ENCODE measurements at places on chromosomes 12 and 14.

DNA sequence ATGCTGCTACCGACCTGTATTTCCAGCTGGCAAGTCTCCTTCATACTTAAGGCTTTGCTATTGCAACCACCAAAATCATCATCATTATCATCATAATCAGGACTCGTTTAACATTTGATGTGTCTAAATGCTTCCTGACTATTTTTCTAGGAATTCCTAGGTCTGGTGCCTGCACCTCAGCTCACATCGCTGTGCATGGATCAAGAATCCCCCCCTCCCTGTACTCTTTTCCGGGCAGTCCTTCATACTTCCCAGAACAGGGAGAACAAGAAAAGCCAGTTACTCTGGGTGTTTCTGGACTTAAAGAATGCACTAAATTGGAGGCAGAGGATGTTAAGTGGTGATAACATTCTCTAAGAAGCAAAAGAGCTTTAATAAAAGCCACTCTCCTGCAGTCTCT lies 9.4 kb downstream of the ERP27 start:
- no peak for DNase-seq

DNA sequence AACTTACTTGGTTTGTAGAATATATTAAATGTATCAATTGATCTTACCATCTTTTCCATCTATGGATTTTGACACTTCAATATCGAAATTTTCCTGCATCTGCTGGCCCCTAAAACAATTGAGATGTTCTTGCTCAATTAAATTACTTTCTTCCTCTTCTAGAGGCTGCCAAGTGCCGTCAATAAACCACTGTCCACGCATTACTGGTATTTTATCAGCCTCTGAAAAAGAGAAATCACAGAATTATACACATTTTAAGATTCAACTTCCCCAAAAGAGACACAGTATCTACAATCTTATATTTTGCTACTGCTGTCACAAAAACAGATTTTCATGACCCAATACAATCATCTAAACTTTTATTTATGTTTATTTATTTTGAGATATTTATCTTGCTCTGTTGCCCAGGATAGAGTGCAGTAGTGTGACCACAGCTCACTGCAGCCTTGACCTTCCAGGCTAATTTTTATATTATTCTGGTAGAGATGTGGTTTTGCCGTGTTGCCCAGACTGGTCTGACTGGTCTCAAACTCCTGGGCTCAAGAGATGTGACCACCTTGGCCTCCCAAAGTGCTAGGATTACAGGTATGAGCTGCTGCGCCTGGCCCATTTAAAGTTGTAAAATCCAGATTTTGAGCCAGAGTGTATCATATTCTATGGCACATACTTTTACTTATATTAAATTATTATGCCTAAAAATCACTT lies 49.3 kb downstream of the DDHD1 start:
- DNase-seq = no peak

DNA sequence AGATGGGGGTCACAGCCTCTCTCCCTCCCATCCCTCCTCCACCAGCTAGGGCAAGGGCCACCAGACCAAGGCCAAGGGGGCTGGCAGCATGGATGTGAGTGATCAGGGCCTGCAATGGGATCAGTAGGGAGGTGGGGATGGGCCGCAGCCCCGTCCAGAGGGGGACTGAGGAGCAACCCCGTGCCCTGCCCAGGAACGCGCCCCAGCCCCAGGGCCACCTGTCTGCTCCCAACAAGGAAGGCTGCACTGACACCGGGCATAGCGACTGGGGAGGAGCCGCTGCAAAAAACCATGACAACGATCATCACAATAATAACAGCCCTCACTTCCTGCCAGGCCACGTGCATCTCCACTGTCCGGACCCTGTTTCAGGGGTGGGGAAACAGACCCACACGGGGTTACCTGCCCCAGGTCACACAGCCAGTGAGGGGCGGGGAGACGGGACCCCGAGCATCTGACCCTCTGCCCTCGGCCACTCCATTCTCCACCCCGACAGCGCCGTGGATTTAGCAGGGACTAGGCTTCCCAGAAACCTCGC lies 24.3 kb downstream of the NCOR2 start:
- DNase-seq = no peak

- DNase-seq = no peak
Measured at GRCh38 chr14:22563987-22564386, 25.0 kb downstream of the DAD1 start.

DNA sequence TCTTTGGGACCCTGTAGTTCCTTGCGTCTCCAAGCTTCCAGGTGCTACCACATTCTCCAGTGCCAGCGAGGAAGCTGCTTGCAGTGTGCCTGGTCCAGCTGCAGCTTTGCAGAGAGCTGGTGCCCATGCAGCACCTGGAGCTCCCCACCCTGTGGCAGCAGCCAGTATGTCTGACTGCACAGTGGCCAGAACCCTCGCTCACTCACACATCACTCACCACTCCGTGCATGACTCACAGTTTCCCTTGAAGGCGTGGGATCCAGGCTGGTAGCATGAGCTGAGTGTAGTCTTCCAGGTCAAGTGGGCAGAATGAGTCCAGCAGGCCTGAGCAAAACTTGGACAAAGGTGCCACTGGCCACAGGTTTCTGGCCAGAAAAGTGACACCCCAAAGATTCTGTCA lies 33.6 kb downstream of the SDR9C7 start:
- DNase-seq = no peak

- no peak for DNase-seq
Measured at GRCh38 chr12:109580684-109581333, 7.2 kb downstream of the MVK start.

DNA sequence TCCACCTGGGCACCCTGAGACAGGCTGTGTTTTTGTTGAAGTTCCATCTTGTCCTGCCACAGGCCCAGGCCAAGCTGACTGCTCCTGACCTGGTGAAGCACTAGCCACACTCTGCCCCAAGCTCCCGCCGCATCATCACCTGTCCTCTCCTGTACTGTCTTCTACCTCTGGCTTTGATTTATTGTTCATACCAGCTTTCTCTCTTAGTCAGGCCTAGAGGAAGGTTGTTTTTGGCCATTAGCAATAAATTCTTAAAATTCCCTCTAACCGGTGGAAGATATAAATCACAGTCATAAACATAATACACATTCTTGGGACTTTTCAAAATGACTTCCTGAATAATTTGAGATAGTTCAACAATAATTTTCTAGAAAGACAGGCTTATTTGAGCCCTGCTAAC lies 169.4 kb downstream of the DAD1 start:
- DNase-seq = no peak

- DNase-seq = peak; percentile 91
Measured at GRCh38 chr12:51246254-51246853, 7.7 kb downstream of the DAZAP2 start.

- no peak for DNase-seq
Measured at GRCh38 chr12:46507766-46508165, 135.2 kb upstream of the SLC38A2 start.

GRCh38 chr12:79191391-79191790 lies 326.8 kb downstream of the SYT1 start:
- DNase-seq = no peak

GRCh38 chr12:128791395-128792322 lies 32.1 kb downstream of the SLC15A4 start:
- no peak for DNase-seq

GRCh38 chr12:80205960-80206359 lies 106.6 kb downstream of the OTOGL start:
- no peak for DNase-seq

DNA sequence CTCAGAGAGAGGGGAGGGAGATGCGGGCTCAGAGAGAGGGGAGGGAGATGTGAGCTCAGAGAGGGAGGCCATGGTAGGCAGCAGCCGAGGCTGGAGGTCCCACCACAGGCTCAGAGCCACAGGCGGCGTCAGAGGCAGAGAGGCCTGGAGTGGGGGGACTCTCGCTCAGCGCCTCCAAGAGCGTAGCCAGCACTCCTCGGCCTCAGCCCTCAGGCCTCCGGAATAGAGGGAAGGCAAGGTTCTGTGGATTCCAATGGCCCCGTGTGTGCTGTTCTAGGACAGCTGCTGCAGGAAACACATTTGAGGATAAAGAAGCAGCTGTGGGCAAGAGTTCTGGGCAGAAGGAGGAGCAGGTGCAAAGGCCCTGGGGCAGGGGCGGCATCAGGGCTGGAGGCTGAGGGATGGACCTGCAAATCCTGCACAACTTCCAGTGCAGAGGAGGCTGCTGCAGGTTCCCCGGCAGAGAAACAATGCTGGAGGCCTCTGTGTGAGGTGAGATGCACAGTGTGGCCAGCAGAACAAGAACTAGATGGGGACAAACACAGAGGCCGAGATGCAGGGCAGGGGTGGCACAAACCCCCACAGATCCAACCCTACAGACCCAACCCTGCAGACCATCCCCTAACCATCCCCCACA lies 59.1 kb upstream of the GALNT9 start:
- no peak for DNase-seq

GRCh38 chr12:57063991-57064685 lies 14.2 kb upstream of the MYO1A start:
- no peak for DNase-seq

DNA sequence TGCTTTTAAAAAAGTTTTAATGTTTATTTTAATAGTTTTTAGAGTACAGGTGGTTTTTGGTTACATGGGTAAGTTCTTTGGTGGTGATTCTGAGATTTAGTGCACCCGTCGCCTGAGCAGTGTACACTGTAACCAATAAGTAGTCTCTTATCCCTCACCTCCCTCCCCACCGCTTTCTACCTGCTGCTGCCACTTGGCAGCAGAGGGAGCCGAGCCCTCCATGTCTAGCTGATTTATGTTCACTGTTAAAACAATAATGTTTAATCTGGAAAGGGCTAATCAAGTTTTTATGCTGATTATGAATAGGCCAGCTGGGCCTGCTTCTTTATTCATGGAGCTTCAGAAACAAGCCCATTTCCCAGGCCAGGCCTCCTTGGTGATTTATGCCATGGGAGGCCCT lies 73.1 kb downstream of the ADCK1 start:
- DNase-seq = no peak

GRCh38 chr12:84702001-84702400 lies 210.6 kb downstream of the SLC6A15 start:
- DNase-seq = no peak

DNA sequence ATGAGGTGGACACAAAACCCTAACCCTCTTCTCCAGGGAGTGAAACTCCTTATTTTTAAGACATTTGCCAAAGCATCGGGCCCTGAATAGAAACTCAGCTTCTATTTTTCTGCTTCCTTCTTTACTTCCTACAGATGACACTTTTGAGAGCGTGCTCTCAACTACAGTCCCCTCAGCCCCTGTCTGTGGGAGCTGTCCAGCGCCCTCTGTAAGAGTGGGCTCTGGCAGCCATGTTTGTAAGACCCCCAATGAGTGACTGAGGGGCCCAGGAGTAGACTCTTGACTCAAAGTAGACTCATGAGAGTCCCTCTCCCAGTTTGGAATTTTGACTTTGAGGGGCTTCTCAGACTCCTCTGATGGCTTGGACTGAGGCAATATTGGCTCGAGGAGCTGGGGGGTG lies 25.5 kb upstream of the BATF start:
- DNase-seq = no peak

DNA sequence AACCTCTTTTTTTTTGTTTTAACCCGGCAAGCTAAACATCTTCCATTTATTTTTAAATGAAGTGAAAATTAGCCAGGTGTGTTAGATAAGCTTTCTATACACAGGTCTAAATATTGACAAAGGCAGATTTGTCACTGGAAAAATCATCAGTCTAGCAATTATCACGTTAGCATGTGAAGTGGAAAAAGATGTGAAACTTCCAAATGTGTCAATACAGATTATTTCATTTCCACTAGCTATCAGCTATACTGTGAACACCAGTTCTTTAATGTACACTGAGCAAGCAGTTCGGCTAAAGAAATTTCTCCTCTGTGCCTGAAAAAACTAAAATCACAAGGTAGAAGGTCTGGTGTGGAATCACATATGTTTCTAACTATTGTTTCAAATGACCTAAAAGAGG lies 96.6 kb upstream of the G2E3 start:
- DNase-seq = no peak

GRCh38 chr14:75794615-75795038 lies 133.6 kb downstream of the TTLL5 start:
- DNase-seq = no peak

DNA sequence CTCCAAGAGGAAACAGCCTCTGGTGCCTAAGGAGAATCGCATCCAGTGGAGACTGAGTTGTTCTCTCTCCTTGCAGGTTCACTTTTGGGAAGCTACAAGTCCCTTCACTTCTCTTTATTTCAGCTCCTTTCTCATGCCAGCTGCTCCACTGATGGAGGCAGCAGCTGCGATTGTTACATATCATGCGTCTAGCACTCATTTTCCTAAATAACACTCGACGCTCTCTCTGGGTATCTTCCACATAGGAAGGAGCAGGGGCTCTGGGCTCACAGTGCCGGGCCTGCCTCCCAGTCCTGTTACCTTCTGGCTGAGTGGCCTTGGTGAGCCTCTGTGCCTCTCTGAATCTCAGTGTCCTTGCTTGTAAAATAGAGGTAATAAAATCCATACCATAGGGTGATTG lies 162.6 kb upstream of the HIF1A start:
- DNase-seq = no peak

DNA sequence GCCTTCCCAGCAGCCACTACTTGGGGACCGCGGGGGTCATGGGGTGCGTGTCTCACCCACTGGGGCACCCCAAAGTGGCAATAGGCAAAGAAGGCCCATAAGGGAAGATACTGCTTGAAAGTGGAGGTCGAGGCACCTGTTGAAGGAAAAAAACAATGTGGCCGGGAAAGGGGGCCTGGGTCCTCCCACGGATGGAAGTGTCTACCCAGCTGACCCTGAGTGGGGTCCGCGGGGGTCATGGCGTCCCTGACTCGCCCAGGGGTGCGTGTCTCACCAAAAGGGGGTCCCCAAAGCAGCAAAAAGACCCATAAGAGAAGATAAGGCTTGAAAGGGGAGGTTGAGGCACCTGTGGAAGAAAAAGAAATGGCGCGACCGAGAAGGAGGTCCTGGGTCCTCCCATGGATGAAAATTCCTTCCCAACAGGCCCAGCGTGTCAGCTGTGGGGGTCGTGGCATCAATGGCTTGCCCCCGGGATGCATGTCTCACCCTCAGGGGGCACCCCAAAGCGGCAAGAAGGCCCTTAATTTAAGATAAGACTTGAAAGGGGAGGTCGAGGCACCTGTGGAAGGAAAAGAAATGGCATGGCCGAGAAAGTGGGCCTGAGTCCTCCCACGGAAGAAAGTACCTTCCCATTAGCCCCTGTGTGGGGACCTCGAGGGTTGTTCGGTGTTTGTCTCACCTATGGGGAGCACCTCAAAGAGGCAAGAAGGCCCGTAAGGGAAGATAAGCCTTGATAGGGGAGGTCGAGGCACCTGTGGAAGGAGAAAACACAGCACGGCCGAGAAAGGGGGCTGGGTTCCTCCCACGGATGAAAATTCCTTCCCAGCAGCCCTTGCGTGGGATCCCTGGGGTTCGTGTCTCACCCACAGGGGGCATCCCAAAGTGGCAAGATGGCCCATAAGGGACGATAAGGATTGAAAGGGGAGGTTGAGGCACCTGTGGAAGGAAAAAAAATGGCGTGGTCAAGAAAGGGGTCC lies 266.0 kb downstream of the ALG10 start:
- no peak for DNase-seq

DNA sequence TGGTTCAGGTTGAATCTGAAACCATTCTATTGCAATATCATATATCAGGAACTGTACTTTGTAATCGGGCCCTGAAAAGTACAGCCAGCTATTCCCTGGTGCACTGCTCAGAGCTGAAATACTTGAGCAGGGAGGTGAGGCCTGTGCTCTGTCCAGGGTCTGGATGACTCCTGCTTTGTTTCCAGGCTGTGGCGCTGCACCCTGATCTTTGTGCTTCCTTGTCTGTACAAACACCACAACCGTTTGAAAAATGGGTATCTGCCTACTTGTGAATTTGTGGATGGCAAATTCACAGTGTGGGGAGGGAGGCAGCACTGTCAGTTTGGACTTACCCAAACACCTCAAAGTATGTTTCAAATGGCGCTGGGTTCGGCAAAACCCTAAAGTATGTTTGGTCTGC lies 155.4 kb upstream of the FAR2 start:
- no peak for DNase-seq

- no peak for DNase-seq
Measured at GRCh38 chr14:36430169-36430568, 89.9 kb downstream of the NKX2-1 start.
